ENCODE measurements at places on chromosomes 3 and 15.

GRCh38 chr15:99416191-99417188 lies 149.3 kb upstream of the MEF2A start:
- DNase-seq, result no peak

- no peak for DNase-seq
Observed at GRCh38 chr15:58587486-58587885, 155.7 kb downstream of the LIPC start.

GRCh38 chr3:139928708-139929505 lies 6.1 kb upstream of the CLSTN2 start:
- no peak for DNase-seq

DNA sequence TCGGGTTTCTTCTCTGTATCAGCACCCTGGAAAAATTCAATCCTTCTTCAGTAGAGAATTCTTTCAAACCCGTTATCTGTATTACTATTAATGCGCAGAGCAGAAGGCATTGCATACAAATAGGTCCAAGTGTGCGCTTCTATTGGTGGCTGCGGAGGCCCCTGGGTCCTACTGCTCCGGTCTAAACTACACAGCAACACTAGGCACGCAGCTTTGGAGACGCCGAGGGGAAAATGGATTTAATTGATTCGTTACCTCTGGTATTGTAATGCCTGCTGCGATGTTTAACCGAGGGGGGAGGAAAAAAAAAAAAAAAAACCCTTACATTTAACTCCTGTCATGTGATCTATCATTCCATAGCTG lies at the start of gene ROBO1:
ROBO1 (minus strand) TSS at position 94 of the 363 bp plus-strand sequence.
- no peak for DNase-seq

- no peak for DNase-seq
Observed at GRCh38 chr15:47194718-47195117, 522.6 kb upstream of the SEMA6D start.

- DNase-seq, result no peak
Observed at GRCh38 chr3:104005815-104006214, 1360.9 kb upstream of the ALCAM start.

GRCh38 chr15:52670087-52670486 lies 9.1 kb downstream of the ATOSA start:
- no peak for DNase-seq

DNA sequence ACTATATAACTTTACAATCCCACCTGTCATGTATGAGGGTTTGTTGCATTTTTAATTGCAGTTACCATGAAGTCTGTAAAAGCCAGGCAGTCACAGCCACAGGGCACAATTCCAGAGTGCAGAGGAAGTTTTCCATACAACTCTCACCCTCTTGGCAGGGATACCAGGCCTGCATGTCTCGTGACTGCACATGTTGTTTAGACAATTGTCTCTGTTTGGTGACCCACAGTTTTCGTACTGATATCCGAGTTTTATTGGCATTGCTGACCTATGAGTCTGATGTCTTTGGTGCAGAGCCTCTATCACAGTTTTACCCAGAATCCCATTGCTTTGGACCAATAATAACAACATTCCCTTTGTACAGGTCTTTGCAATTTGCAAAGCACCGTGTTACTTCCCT lies 24.9 kb upstream of the MYZAP start:
- no peak for DNase-seq

DNA sequence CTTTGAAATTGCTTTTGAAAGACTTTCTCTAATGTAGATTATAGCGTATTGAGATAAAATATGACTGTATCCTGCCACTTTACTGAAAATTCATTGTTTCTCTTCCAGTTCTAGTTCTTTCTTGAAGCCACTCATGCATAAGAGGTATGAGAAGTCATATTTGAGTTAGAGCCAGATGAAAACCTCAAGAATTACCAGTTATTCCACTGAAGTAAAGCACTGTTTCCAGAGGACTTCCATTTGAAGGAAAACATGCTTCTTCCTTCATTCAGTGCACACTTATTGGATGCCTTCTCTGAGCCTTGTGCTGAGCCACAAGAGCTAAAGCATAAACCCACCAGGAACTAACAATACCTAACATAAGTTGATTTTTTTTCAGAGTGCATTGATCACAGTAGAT lies 513.4 kb downstream of the ZNF385D start:
- no peak for DNase-seq

GRCh38 chr3:72412340-72412956 lies 435.8 kb downstream of the SHQ1 start:
- DNase-seq, result no peak

DNA sequence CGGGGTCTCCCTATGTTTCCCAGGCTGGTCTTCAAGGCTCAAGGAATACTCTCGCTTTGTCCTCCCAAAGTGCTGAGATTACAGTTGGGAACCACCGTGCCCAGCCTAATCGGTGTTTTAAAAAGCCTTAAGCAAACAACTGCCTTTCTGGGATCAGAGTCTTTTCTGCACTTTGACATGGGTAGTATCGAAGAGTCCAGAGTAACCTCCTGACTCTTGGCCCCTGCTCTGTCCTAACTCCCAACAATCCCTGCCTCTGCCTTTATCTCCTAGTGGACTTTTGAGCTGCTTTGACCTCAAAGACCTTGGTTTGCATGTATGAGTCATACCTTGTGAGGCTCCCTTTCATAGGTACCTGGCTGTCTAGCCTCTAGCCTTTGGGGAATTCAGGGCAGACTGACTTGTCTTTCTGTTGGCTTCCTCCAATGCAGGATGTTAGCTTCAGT lies 21.0 kb upstream of the HACD2 start:
- no peak for DNase-seq

DNA sequence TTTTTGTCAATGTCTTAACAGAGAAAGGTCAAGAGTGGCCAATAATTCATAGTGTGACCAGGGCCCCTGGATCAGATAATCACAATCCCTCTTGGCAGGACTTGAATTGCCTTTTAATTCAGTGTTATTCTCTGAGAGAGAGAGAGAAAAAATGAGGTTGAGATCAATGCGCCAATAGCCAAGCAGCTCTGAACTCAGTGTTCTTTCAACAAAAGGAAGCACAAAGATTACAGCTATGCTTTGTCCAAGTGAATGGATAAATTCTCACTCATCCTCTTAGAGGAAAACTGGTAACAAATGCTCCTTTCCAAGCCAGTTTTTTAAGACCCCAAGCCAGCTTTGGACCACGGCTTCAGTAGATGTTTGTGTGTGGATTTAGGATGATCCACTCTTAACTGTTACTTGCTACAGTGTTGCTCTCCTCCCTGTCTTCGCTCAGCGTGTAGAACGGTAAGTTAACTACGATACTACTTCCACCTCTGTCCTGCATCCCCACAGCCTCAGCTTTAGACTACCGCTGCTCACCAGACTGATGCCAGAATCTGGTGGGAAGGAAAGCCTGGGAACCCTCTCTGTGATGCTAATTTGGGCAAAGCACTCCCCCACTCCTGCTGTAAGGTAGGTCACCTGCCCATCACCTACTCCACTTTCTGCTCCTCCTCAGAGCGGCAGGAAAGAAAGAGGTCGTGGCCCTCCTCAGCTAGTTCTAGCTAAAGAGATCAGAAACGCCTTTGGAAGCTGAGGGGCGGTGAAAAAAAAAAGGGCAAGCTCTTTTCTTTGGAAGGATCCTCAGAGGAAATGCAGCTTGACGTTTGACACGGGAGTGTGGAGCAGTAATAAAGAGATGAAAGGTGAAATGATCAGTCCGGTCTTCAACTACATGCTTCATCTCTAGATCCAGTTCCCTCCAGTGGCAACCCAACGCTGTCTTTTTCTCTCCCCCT lies 46.8 kb upstream of the LPP start:
- DNase-seq, result no peak

DNA sequence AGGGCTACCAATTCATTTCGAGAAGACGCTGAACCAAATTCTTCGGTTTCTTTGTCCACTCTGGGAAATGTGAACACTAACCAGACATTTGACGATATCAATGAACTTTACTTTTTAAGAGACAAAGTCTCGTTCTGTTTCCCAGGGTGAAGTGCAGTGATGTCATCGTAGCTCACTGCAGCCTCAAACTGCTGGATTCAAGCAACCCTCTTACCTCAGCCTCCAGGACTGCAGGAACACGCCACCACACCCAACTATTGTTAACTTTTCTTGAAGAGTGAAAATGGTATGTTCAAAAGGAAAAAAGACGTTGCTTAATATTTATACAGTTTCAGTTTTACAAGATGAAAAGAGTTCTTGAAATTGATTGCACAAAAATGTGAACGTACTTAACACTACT lies 30.6 kb downstream of the MB21D2 start:
- DNase-seq, result no peak

- DNase-seq, result no peak
Observed at GRCh38 chr3:84066915-84067314, 891.9 kb upstream of the CADM2 start.

DNA sequence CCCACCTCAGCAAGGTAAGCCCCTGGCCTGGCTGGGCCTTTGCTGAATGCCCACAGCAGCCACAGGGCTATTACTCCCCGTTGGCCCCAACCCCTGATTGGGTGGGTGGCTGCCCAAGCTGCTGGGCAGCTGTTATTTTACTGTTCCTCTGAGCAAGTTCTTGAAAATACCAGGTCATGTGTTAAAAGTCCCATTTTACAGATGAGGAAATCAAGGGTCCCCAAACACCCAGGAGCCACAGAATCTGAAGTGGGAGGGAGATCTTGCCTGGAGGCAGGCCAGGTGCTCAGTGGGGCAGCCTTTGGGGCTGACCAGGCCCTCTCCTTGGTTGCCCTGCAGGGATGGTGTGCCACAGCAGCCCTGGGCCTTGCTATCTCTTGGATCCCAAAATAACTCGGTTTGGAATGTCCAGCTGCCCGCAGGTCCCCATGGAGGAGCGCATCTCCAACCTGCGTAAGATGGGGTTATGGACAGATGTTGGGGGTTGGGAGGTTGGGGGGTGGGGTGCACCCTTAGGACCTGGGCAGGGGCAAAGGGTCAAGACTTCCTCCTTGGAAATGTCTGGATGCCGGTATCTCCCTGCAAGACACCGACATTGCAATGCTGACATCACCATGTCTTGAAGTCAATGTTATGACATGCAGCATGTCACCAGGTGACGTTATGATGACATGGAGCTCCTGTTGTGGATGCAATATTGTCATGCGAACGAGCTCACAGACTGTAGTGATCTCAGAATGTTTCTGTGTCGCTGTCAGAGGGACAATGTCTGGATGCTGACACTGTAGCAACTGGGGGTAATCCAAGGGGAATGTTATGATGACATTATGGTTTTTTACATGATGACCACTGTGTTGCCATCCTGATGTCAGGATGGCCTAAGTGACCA lies 13.3 kb upstream of the CSPG4 start:
- no peak for DNase-seq

DNA sequence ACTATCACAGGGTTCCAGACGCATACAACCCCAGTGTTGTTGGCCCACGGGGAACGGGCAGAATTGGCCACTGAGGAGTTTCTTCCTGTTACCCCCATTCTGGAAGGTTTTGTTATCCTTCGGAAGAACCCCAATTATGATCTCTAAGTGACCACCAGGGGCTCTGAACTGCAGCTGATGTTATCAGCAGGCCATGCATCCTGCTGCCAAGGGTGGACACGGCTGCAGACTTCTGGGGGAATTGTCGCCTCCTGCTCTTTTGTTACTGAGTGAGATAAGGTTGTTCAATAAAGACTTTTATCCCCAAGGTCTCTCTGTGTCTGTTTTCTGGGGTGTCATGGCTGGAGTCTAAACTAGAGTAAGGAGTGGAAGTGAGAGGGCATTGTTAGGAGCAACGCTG lies 5.7 kb upstream of the EIF4G1 start:
- no peak for DNase-seq

DNA sequence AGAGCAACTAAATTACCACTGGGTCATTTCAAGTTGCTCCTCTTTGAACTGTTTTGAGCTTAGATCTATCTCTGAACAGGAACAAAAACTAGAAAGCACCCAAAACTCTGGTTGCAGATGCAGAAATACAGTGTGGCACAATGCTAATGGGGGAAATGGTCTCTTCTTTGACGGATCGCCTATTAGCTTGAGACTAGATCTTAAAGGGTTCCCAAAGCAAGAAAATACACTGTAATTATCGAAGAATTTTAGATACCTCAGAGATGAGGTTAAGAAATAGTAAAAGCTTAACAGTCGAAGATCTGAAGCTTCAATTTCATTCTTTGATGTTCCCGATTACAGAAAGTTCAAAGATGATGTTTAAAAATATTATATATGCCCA lies 818 bp downstream of the PPP1R2 start:
- no peak for DNase-seq

GRCh38 chr3:11434017-11434526 lies 161.9 kb downstream of the ATG7 start:
- DNase-seq, result no peak

GRCh38 chr15:99976811-99977271 lies 243.6 kb upstream of the LYSMD4 start:
- DNase-seq, result no peak

GRCh38 chr15:29734917-29735572 lies 87.2 kb downstream of the TJP1 start:
- no peak for DNase-seq

DNA sequence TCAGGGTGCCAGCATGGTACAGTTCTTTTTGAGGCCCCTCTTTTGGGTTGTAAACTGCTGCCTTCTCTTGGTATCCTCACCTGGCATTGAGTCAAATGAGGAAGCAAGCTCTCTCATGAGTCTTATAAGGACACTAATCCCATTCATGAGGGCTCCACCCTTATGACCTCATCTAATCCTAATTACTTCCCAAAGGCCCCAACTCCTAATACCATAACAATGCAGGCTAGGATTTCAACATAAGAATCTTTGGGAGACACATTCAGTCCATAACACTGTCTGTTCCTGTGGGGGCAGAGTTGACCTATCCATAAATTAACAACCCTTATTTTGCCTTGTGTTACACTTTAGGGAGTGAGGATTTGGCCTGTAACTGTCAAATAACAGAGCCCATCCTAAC lies 278.3 kb downstream of the LRTM1 start:
- no peak for DNase-seq

DNA sequence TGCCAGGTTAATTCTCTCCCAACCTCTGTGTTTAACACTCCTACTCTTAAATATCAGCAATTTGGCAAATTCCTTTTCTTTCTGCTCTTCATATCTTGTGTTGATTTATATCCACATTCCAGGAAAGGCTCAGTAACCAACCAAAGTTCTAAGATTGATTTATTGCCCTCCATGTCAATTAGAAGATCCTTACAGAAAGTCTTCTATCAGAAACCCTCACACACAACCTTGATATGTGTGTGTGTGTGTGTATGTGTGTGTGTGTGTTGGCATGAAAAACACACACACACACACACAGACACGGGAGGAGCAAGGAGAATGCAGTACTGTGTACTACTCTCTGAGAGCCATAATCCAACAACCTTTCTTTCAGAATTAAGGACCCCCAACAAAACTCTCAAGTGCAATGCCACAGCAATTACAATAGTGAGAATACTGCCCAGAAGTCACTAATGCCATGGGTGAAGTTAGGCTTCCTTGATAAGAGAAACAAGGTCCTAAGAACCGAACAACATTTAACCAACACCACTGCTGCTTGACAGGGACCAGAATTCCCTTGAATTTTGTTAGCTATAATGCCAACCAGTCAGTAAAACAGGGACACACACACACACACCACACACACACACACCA lies 1.1 kb downstream of the LSAMP start:
- no peak for DNase-seq

- no peak for DNase-seq
Observed at GRCh38 chr3:195129644-195130492, 141.1 kb downstream of the XXYLT1 start.
